ENCODE measurements at places on chromosomes 11 and 22. TPM values are rescaled to one million over a fixed set of nuclear protein-coding genes. Genes with fewer than 3 reads are reported as not detected.

Gene TMEM121B
- total RNA-seq, result not detected

Gene CD6
- 152 TPM for total RNA-seq

Gene BTG4
- not detected for total RNA-seq

Gene C11orf87
- not detected for total RNA-seq

Gene KDELR3
- 0.23 TPM for total RNA-seq

Gene SSTR3
- 2.2 TPM for total RNA-seq

Gene TYMP
- total RNA-seq, result 93.1 TPM

Gene RTN4R
- 2.5 TPM for total RNA-seq

Gene CECR2
- 0.02 TPM for total RNA-seq

Gene PANX3
- not detected for total RNA-seq

Gene CHRM1
- not detected for total RNA-seq

Gene REXO2
- total RNA-seq, result 73.2 TPM

Gene SLC22A25
- not detected for total RNA-seq

Gene GRM5
- not detected for total RNA-seq

DNA sequence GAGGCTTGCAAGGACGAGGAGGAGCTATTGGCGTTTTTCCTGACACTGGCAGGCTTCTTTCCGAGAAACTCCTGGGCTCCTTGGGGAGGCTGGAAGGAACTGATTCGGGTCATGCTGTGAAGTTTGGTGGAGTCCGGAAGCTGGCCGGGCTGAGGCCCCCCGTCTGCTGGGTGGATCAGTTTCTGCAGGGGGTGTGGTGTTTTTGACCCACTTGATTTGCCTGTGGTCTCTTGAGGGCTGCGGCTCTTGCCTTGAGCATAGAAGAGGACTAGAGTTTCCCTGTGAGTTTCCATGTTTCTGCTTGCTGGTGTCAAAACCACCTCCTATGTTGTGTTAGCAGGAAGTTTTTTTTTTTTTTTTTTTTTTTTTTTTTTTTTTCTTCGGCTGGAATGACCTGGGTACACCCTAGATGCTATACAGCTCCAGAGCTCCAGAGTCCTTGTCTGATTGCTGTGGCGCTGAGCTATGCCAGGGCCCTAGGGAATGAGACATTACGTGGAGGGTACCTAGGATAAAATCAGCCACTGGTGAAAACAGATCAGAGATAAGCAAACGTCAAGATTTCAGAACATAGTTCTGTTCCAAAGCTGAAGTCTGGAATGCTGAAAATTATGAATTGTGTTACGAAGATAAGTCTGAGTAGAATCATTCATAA is 728 bp downstream of the TBC1D22A start:
- DNase-seq, result peak; percentile 71

- no peak for DNase-seq
These were observed 14.0 kb downstream of the MMP3 start for GRCh38 chr11:102829316-102830000.

GRCh38 chr22:24550902-24551435 is 4.0 kb downstream of the GUCD1 start:
- DNase-seq, result no peak

GRCh38 chr11:62505059-62505439 is 41.6 kb downstream of the AHNAK start:
- no peak for DNase-seq

- peak; percentile 75 for DNase-seq
These were observed 24.8 kb upstream of the ADORA2A start for GRCh38 chr22:24402460-24403192.

GRCh38 chr11:12743834-12744449 is 69.7 kb downstream of the TEAD1 start:
- no peak for DNase-seq

DNA sequence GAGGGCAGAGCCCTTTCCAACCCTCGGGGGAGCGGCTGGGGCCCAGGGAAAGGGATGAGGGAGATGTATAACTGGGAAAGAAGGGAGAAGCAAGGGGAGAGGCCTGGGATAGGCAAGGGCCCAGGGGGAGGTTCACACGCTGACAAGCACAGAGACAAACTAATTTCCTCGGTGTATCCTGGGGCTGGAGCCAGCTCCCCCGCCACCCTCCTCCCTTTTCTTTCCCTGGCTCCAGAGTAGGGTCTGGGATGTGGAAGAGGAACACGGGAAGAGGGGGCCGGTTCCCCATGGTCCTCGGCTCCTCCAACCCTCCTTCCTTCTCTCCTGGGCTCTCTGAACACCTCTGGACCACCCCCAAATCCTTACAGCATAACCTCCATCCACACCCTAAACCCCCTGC is 6.9 kb downstream of the CLCF1 start:
- no peak for DNase-seq

GRCh38 chr11:116112087-116112935 is 608.1 kb upstream of the CADM1 start:
- no peak for DNase-seq

- no peak for DNase-seq
These were observed 812.2 kb downstream of the JRKL start for GRCh38 chr11:97201743-97202612.

DNA sequence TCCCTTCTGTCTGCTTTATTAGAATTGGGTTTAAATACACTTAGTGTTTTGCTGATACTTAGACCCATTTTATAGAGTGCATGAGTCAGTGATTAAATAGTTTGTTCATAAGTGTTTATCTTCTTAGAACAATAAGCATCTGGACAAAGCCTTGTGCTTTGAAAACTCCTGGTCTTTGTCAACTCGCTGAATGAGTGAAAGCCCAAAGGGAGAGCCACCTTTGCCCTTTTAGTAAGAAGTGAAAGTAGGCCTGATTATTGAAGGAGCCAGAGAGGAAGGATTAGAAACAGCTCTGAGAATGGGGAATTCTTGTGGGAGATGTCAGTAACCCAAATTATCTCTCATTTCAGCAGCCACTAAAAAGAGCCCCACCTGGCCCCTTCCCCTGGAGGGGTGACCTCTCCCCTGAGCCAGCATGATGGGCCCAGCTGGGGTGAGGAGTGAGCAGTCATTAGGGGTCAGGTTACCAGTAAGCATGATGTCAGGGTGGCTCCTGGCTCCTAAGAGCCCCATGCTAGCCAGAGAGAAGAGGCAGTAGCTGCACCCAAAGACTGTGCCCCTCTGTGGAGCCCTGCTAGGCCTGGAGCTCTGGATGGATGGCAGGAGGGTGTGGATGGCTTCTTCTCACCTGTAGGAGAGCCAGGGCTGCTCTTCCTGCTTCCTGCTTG is 125.1 kb upstream of the E2F8 start:
- no peak for DNase-seq

DNA sequence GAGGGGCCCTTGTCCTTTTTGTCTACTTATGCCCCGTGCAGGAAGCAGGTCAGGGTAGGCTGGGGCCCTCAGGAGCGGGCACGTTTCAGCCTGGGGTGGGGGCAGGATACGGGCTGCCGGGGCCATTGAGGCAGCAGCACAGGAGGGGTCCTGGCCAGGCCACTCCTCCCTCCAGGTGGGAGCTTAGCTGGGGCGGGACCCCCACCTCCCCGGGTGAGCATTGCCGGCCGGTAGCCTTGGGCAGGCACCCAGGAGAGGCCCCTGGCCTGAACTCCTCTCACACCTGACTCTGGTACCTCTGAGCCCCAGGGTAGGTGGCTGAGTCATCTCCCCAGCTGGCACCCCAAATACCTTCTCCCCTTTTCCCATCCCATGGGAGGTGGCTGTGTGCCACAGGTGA is 5.0 kb upstream of the MUC6 start:
- DNase-seq, result no peak

DNA sequence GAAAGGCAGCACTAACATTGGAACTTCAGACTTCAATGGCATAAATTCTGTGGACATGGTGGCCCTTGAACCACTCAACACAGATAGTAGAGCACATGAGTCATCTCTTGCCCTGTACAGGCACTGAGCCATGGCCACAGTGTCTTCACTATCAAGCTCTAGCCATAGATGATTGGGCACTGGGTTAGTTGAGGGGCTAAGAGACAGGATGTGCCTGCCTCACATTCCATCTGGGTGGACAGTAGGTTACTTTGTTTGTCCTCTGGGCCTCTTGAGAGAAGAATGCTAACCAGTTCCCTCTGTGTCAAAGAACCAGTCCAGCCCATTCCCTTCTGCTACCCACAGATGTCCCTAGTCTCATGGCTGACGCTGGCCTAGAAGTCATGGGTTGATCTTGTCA is 39.8 kb downstream of the OR6Q1 start:
- no peak for DNase-seq

GRCh38 chr22:45704648-45705047 is 33.0 kb downstream of the ATXN10 start:
- no peak for DNase-seq

GRCh38 chr11:1326435-1327063 is 17.1 kb upstream of the TOLLIP start:
- DNase-seq, result no peak

GRCh38 chr11:68150037-68150436 is 28.8 kb upstream of the CHKA start:
- no peak for DNase-seq

DNA sequence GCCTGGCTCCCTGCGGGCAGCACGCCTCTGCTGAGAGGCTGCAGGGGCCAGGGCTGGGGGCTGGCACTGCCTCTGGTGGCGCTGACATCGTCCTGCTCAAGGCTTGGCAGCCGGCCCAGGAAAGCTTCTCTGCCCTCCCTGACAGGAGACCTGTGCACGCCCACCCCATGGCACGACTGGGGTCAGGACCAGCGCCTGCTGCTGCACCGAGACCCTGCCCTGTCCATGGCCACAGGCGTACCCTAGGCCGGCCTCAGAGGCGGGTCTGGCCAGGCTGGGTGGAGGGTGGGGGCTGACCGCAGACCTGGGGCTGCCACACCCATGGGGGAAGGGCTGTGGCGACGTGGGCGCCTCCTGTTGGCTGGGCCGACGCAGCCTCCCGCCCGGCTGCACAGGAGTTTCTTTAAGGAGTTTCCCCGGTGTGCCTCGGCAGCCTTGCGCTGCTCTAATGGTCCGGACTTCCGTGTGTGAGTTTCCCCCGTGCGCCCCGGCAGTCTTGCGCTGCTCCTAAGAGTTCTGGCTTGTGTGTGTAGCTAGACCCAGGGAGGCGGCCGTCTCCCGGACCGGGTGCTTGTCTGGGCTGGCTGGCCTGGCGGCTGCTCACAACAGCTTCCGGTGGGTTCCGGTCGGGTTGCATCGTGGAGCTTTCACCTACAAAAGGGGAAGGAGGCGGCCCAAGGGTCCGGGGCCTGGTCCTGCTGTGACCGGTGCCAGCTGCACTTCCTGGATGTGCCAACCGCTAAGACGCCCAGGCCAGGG is 4.6 kb downstream of the TRABD start:
- peak; percentile 88 for DNase-seq

DNA sequence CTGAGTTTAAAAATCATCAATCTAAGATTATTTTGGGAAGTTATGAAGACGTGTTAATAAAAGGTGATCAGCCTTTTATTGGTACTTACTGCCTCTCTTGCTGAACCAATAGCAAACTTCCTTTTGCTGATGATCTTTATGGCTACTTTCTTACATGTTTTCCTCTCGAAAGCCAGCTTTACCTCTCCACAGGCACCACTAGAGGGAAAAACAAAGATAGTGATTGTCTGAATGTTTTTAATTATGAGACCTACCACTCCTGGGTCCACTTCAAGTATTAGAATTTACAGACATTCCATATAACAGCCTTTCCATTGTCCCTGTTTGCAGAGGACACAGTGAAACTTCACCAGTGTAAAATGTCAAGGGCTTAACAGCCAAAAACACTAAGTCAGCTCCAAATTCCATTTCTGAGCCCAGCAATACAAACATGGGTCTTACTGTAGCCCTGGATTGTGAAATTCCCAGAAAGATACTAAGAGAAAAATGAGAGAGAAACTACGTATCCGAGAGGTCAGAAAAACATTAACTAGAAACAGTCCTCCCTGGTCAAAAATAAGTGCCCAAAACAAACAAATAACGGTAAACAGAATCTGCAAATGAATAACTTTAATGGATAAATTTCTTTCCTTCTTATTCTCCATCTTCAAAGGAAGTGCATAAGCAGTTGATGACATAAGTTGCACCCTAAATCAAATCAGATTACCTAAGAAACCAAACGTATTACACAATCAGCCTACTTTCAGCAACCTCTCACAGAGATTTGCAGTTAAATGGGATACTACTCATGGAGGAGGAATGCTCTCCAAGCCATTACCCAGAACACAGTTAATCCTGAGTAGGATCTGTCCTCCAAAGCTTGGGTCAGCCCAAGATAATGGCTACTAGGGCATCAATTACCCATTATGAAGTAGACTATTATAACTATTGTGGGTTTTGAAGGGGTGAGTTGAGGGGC is 29.5 kb downstream of the CHEK2 start:
- DNase-seq, result no peak

- no peak for DNase-seq
These were observed 7.6 kb downstream of the ZNF70 start for GRCh38 chr22:23743303-23743705.

GRCh38 chr11:134041349-134041748 is 27.5 kb upstream of the JAM3 start:
- DNase-seq, result no peak

- no peak for DNase-seq
These were observed 284.0 kb downstream of the LRRC4C start for GRCh38 chr11:41175304-41175972.

DNA sequence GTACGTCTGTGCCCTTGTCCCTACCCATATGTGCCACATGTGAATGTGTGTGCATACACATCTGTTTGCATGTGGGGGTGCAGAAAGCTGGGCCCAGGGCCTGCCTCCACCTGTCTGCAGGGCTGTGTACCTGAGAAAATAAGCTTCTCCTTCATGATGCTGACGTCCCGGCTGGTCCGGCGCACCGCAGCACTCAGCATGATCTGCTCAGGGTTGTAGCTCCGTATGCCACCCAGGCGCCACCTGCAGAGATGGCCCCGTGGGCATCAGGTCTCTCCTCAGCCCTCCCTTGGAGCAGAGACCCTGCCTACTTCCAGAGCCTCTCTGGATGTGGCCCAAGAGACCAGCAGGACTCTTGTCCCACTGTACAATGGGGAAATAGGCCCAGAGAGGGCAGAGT is 3.8 kb upstream of the KLHL35 start:
- DNase-seq, result no peak

DNA sequence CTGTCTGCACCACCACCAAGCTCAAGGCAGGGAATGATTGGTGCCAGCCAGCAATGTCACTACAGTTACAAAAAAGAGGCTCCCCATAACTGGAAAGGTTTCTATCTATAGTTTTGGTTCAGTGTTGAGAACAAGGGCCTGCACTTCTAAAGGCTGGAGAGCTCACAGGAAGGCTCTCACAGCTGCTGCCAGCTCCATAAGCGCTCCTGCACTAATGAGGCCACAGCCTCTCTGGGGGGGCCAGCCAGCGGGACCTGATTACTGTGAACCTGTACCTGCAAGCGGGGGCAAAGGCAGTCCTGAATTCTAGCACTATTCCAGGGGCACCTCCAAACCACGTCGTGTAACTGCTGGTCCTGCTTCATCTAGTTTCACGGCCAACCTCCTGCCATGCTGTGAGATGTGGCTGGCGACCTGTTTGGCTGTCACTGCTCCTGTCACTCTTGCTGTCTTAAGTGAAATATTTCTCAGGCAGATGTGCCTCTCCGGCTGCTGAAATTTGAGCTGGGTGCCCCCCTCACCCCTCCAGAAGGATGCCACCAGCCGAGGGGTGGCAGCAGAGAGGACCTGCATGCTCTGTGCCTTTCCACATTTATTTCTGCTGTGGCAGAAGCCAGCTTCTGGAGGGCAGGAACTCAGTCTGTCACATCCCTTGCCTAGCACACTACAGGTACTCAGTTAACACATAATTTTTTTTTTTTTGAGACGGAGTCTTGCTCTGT is 53.3 kb upstream of the ARFGAP3 start:
- no peak for DNase-seq

- no peak for DNase-seq
These were observed 99.6 kb downstream of the KIAA1671 start for GRCh38 chr22:25051983-25052710.
